T-cell (primary cell): ENCODE measurements at places on chromosomes 12 and 14. TPM values are rescaled to one million over a fixed set of nuclear protein-coding genes. Genes with fewer than 3 reads are reported as not detected.

RDH12 gene
- not detected for total RNA-seq

SALL2 gene
- 4.5 TPM for total RNA-seq

ASCL1 gene
- not detected for total RNA-seq

RNASE1 gene
- total RNA-seq = 2.0 TPM

DNA sequence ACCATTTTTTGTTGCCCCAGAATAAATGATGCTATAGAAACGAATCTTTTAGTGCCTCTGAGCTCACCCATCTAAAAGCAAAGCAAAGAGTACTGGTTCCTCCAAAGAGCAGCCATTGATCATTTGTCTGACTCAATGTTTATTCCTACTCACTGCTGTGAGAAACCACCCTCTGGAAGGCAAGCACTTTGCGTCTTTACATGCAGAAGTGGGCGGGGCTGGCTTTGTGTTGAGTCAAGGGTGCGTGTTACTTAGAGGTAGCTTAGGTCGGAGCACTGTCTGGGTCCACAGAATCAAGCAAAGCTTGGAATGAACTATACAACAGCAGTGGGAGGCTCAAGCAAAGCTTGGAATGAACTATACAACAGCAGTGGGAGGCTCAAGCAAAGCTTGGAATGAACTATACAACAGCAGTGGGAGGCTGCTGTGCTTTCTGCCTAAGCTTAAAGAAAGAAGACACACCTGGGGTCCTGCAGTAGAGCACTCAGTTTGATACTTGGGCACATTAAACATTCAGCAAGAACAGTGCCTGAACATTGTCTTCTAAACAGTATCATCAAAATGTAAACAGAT lies 77.2 kb upstream of the PRICKLE1 start:
- DNase-seq = no peak

DNA sequence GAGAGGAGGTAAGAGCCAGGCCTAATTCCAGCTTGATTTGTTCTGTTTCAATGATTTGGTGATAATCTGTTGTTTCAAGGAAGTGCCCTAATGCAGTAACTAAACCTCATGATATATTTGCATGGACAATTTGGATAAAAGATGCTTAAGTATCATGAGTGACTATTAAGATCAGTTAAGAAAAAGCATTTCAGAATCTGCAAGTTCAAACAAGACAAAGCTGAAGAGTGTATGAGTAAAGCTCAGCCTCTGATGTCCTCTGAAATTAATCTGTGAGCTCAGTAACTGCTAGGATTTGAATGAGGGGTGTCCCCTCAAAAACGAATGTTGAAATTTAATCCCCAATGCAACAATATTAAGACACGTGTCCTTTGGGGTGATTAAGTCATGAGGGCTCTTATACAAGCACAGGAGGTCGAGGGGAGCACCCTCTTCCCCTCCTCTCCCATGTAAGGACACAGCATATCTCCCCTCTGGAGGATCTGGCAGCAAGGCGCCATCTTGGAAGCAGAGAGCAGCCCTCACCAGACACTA lies 949.2 kb downstream of the GALC start:
- no peak for DNase-seq

DNA sequence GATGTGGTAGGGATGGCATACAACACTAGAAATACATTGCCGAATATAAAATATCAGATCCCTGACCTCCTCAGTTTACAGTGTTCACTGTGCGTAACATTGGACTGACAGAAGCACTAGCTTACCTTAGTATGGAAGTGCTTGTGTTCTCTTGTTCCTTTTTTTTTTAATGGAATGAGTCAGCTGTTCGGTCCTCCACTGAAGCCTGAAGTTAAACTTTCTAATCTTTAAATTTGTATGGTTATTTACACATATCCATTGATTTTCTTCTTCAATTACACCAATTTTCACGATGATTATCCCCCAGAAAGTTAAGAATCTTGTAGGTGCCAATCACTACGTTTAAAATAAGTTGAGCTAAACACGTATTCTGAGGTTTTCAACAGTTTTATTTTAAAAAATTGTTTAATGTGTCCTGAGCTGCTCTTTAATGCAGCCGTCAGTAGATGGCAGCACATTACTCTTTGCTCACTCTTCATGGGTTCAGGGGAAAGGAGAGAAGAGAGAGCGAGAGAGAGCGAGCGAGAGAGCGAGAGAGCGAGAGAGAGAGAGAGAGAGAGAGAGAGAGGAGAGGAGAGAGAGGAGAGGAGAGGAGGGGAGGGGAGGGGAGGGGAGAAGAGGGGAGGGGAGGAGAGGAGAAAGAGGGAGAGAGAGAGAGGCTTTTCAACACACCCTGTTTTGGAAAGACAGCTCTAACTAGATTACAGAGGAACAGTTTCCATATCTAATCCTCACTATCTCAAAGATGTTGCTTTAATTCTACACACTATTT lies 134.7 kb upstream of the SCAF11 start:
- peak; percentile 43 for DNase-seq

- DNase-seq = no peak
Observed at GRCh38 chr12:12141000-12141399, 70.3 kb downstream of the BCL2L14 start.

DNA sequence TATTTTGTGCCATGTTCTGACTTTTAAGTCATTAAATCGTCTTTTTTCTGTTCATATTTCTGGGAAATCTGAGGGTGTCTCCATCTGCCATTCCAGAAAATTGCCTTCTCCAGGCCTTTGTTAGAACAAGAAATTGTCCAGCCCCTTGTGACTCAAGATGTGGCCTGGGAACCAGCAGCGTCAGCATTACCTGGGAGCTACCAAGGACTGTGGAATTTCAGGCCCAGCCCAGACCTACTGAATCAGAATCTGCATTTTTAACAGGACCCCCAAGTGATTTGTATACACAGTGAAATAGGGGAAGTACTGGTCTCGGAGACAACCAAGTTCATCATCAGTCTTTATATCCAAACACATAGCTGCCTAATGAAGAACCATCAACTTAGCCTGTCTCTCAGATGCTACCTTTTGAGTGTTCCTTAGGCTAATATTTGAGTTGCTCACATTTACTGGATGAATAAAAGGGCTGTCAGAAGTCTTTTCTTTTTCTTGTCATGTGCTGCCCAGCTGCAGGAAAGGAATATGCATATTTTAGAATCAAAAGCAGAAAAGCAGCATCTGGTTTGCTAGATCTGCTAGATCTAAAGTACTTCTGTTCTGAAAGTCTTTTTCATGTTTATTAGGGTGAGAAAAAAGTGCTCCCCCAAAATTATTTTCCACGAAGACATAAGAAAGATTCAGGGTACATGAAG lies 21.2 kb downstream of the GPHB5 start:
- DNase-seq = no peak

DNA sequence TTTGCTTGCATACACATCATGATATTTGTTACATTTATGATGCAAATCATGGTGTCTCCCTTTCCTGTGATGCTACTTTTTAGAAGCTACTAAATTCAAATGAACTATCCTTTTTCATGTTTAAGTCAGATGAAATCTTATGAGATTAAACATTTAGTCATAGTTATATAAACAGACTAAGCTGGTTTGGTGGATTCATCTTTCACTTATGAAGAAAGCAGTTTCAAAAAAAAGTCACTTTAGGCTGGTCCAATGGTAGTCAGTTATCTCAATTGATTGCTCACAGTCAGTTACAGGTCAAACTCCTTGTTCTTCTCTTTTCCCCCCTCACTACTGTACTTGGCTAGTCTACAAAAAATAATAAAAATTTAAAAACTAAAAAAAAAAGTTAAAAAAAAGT lies 19.7 kb downstream of the SYCP3 start:
- DNase-seq = no peak
